ENCODE measurements at places on chromosomes 2 and 18.

DNA sequence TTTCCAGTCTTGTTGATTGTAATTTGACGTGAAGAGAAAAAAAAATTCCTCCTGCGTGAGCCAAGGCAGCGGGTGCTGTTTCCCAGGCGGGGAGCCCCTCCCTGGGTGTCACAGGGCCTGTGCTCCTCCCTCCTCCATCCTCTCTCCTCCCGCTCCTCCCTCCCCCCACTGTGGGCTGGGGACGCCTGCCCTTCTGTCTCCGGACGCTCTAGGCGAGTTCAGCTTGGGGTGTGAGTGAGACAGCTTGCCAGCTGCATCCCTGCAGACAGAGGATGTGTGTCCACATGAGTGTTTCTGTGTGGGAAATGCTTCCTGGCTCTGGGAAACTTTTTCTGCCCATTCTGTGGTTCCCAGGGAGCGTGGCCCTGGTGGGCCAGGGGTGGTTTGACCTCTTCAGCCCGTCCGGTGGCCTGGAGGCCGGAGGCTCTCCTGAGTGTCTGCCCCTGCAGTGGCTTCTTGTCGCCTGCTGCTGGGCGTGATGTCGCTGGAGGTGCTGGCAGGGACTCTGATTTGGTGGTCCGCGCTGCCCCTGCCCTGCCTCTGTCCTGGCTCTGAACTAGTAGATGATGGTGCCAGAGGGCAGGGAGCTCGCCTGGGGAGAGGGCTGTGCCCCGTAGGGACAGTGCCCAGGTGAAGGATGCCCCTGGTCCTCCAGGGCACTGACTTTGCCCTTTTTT lies 96.4 kb downstream of the USP40 start:
- DNase-seq = peak; percentile 20

DNA sequence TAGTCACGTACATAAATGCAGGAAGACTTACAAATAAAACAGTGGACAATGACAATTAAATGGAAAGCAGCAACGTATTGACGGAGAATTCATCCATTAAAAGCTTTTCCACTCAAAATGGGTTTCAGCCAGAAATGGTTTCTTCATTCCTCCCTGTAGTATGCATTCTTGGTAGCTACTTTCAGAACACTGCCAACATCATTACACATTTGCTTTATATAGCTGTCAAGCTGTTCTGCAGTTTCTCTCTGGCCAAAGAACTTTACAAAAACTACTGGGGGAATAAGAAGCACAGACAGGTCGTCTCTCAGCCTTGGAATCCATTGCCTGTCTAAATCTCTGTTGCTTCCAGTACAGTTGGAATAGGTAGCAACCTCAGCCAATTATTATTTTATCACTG lies 84.1 kb upstream of the NCKAP5 start:
- DNase-seq = peak; percentile 38

GRCh38 chr2:151410485-151410834 lies 758 bp downstream of the RIF1 start:
- DNase-seq = peak; percentile 11

DNA sequence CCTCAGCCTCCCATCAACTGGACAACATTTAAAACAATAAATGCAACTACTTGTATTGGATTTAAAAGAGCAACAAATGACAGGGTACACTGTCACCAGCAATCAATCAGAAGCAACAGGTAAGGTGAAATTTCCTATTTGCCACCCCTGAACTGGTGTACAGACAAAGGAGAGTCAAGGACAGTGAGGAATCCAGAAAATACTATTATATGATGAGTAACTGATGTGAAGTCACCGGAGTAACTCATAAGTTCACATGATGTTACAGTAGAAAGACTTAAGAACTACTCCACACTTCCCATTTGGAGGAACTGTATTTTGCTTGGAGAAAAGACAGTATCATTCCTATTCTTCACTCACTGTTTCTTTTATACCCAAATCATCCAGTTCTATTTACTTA lies 4.1 kb upstream of the STAT1 start:
- DNase-seq = no peak

- DNase-seq = peak; percentile 80
These were observed 1.4 kb upstream of the ACMSD start for GRCh38 chr2:134836986-134837385.

DNA sequence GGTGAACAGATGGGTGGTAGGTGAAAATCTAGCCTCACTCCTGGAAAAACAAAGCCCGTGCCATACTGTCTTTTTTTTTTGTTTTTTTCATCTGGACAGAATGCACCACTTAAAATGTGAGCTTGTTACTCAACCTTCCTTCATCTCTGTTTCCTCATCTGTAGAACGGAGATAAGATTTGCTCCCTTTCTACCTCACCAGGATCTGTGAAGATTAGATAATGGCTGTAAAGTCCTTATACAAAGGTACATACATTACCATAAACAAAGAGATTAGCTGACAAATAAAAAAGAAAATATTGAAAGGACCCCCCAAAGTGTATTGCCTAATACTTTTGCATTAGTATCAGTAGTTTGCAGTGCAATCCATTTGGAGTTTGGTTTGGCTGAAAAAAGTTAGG lies 75.4 kb upstream of the ZEB2 start:
- no peak for DNase-seq

DNA sequence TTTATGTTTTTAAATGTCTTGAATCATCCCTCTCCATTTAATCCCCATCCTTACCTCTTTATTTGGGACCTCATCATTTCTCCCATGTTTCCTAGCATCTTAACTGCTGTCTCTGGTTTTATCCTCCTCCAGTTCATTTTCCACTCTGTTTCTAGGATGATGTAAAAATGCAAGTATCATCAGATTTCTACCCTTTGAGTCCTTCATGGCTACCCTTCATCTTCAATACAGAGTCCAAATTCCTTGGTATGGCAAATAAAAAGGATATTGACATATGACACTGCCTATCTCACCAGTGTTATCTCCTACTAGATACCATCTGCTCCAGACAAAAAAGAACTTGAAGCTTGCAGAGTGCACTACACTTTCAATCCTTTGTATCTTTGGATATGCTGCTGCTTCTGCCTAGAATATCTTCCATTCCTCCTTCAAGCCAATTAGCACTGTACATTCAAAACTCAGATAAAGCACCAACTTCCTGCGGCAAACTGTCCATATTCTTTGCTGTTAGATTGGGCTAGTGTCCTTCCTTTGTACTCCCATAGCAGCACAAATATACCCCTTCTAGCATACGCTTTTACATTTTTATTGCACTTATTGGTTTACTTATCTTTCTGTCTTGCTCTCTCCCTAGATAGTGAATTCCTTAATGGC lies 24.6 kb upstream of the TLK1 start:
- no peak for DNase-seq

DNA sequence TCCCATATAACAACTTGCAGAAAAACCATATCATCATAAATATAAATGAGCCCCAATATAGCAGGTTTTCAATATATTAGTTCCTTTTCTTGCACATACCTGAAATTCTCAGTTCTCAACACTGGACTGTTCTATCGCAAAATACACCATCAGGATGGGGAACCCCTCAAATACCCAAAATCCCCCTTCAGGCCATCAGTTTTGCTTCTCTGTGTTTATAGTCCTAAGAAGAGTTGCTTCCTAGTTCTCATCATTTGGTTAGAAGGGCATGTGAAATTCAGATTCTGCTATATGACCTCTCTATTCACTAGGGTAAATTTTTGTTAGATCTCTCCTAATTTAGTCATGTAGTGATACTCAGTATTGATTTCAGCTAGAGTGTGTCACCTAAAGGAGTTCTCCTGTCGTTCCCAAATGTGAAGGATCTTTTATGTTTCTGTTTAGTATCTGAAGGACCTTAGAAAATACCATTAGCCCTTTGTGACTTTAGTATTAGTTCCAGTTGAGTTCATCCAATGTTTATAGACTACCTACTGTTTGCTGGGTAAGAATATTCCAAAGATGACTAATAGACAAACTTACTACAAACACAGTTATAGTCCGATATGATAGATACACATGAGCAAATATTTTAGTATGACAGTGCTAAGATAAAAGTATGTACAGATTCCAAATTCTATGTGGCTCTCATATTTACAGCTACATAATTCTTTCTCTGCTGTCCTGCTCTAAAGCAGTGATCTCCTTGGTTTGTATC lies 115.8 kb downstream of the TTC27 start:
- peak; percentile 43 for DNase-seq

DNA sequence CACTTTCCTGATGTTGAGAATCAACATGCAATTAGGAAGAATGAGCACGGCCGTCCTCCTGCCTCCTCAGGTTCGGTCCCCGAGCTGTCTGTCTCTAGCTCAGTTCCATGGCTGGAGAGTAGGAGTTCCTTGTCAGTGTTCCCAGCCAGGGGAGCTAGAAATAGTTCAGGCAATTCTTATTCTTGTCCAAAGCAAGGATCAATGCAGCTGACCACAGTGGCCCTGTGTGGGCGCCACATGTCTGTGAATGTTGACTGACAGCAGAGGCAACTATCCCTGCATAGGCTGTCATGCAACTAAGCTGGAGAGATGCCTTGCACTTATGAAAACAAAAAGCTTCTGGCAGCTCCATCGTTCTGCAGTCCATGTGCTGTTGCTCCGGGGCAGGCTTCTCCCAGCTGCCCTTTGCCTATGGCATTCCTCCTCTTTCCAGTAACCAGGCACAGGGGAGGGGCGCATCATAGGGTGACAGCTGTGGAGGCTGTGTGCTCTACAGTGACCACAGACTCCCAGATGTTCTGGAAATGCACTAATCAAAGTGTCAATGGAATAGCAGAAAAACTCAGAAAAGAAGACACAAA lies 58.7 kb downstream of the PDCL3 start:
- DNase-seq = no peak

DNA sequence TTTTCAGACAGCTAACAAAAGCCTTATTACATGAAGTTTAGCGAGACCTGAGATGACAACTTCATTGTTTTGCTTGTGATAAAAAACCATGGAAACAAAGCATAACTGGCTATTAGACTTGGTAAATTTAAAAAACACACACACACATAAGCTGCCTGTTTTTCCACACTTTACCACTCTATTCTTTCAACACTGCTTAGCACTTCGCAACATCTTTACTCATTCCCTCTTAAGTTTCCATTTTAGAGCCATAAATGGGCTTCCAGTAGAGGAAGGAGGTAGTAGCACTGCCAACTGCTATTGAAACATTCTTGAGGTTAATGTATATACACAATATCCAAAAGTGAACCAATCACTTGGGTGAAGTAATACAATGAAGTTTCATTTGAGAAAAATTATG lies 54.1 kb downstream of the BAZ2B start:
- DNase-seq = peak; percentile 51

DNA sequence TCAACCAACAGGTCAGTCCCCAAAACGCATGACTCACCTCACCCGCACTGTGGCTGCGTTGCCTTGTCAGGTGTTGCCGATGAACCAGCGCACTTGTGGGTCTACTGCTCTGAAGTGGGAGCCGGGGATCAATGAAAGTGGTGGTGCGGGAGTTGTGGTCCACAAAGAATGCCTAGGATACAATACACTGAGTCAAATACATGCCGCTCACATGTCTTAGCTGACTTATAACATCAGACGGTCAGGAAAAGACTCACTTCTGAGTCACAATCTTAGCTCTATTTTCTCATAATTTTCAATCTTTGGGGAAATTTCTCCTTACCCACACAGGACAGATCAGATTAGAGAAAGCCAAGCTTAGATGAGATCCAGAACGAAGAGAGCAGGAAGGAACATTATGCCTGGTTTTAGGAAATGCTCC lies 107.1 kb upstream of the STK17B start:
- peak; percentile 86 for DNase-seq

GRCh38 chr2:105104208-105104731 lies 66.4 kb downstream of the MRPS9 start:
- DNase-seq = peak; percentile 45

DNA sequence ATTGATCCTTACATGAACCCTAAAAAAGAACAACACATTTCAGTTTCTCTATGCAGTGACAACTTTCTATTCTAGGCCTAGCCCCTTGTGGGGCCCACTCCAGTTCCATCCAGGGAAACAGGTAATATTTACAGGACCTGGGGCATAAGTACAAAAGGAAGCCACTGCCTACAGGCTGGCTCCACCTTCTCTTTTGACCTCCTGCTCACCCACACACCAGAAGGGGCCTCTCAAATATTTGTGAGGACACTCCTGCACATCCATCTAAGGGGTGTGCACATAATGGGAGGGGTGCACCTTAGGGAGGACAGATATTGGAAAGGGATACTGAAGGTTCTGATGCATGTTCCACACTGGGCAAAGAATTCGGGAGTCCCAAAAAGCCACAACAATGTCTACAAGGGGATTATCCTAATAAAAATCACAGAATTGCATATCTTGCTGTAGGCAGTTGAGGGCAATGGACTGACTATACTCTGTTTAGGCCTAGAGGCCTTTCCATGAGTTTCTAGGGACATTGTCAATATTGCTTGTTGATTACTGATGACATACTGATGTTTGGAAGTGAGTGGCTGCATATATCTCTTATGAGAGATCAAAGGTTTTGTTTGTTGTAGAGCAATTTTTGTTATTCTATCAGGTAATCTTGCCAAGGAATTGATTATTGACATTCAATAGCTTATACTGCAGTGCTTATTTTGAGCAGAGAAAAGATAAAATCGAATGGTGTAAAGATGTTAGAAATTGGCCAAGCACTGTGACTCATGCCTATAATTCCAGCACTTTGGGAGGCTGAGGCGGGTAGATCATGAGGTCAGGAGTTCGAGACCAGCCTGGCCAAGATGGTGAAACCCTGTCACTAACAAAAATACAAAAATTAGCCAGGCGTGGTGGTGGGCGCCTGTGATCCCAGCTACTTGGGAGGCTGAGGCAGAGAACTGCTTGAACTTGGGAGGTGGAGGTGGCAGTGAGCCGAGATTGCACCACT lies 23.8 kb upstream of the HNRNPA3 start:
- DNase-seq = no peak

- DNase-seq = peak; percentile 33
These were observed 119.7 kb upstream of the NFATC1 start for GRCh38 chr18:79275992-79276391.

GRCh38 chr2:26177122-26177521 lies 4.2 kb downstream of the GAREM2 start:
- DNase-seq = no peak

GRCh38 chr2:186205254-186205911 lies 280.7 kb upstream of the ZC3H15 start:
- no peak for DNase-seq

GRCh38 chr2:239390546-239391285 lies 10.1 kb downstream of the HDAC4 start:
- no peak for DNase-seq

GRCh38 chr2:239496700-239497099 lies 95.9 kb upstream of the HDAC4 start:
- DNase-seq = no peak

GRCh38 chr2:64420677-64421076 lies 33.3 kb upstream of the LGALSL start:
- no peak for DNase-seq

GRCh38 chr2:62197011-62197924 lies 1.4 kb downstream of the B3GNT2 start:
- DNase-seq = no peak

DNA sequence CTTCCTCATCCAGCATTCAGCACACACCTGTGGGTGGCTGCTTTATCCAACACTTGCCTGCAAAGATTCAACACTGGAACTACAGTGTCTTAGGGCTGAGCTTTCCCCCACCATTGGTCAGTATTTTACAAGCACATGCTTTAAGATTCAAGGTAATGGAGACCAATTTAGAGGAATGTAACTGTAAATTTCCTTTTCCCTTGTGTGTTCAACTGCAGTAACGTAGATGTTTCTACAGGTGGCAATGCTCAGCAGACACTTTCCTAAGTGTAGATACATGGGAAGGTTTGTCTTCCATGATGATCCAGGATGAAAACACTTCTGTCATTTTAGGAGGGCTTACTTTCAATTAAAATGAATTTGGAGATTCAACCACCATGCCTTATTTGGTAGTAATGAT lies 143.6 kb upstream of the PXDN start:
- no peak for DNase-seq

GRCh38 chr2:50343150-50343830 lies 688.6 kb downstream of the NRXN1 start:
- no peak for DNase-seq
